Muscle of arm (tissue), 14 donors: ENCODE measurements at places on chromosomes 5 and 9.

DNA sequence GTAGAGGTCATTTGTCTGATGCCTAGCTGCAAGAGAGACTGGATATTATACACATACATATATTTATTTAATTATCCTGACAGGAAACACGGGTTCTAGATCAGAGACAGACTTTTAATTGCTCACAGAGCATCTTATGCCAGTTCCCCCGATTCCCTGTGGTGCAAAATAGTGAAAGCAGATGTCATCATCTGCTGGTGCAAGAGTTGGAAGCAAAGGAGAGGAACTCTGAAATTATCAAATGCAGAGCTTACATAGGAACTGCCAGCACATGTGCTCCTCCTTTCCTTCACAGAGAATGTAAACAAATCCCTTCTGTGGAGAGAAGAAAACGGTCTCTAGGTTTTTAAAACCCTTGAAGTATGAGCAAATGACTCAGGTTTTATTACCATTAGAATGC is 69.3 kb downstream of the DTWD2 start:
- DNase-seq: no peak

DNA sequence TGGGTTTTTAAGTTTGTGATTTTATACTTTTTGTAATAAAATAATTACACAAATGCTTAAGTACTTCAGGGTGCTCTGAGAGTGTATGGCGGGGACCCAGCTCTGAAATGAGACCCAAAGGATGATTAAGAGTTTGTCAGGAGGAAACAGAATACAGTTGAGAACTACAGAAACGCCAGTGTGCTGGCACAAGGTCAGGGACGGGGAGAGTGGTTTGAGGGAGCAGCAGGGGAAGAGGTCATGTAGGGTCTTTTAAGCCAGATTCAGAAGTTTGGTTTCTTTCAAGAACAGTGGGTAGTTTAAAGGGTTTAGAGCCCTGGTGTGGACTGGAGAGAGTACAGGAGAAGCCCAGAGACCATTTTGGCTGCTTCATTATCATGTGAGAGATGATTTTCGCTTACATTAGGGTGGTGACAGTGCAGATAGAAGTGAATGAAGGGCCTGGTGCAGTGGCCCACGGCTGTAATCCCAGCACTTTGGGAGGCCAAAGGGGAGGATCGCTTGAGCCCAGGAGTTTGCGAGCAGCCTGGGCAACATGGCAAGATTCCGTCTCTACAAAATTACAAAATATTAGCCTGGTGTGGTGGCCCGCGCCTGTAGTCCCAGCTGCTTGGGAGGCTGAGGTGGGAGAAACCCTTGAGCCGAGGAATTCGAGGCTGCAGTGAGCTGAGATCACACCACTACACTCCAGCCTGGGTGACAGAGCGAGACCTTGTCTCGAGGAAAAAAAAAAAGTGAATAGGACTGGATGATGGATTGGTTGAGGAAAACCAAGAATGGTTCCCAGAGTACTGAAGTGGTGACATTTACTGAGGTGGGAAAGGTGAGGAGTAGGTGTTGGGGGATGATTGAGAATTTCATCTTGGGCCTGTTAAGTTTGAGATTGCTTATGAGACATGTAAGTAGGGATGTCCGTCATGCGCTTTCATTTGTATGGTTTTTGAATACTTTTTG is 1.4 kb upstream of the ETF1 start:
- peak; percentile 26 for DNase-seq

- no peak for DNase-seq
Observed at GRCh38 chr9:37425298-37425752, 2.8 kb downstream of the GRHPR start.

DNA sequence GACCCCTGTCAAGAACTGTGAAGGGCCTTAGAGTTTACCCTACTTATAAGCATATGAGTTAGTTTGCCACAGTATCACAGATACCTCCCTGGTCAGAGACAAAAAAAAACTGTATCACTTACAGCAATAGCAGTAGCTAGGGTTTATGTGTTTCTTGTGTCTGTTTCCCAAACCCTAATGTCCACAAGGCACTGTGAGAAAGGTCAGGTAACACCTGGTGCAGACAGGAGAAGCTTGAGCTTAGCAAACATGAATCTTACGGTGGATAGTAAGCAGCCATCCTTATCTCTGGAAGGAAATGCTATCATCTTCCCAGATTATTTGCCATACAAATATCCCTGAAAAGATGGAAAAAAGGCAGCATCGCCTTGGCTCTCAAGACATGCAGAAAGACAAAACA is 208.5 kb upstream of the KCNN2 start:
- no peak for DNase-seq

- DNase-seq: peak; percentile 15
Observed at GRCh38 chr5:64437496-64437895, 68.3 kb upstream of the RGS7BP start.

GRCh38 chr9:116297346-116297745 is 143.8 kb downstream of the PAPPA start:
- no peak for DNase-seq

DNA sequence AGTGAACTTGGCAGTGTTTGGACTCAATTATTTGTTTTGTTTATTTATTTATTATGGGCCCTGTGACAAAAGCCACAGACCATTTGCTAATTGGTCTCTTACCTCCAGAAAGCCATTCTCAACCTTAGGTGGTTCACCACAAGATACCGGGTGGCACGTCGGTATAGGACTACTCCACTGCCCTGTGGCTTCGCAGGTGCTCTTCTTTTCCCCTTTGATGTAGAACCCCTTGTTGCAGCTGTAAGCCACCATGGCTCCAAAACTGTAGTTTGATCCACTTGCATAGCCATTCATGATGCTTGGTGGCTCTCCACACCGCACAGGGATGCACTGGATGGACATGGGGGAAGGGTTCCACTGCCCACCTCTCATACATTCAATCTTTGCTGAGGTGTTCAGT is 73.3 kb upstream of the TXNDC8 start:
- DNase-seq: no peak

DNA sequence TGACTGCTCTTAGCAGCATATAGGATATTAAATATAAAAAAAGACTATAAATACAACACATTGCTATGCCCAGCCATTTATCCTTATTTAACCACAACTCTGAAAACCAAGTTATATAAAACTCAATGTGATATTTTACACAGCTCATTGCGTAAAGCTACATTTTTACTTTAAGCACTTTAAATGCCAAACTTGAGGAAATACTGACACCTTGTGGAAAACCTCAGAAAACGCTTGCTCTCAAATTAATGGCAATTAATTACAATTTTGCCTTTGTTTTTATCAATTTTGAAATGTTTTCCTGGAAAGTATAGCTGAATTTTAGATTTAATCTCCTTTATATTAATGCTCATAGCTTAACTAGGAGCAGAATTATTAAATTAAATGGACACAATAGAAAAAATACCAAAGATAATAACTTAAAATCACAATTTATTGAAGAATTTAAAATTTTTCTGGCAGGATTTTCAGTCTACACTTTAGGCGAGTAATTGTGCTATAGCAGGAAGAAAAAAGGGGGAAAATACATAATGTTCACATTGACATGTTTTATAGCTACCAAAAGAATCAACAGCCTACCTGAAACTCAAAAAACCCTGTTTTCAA is 25.2 kb upstream of the PLAC8L1 start:
- DNase-seq: peak; percentile 18

DNA sequence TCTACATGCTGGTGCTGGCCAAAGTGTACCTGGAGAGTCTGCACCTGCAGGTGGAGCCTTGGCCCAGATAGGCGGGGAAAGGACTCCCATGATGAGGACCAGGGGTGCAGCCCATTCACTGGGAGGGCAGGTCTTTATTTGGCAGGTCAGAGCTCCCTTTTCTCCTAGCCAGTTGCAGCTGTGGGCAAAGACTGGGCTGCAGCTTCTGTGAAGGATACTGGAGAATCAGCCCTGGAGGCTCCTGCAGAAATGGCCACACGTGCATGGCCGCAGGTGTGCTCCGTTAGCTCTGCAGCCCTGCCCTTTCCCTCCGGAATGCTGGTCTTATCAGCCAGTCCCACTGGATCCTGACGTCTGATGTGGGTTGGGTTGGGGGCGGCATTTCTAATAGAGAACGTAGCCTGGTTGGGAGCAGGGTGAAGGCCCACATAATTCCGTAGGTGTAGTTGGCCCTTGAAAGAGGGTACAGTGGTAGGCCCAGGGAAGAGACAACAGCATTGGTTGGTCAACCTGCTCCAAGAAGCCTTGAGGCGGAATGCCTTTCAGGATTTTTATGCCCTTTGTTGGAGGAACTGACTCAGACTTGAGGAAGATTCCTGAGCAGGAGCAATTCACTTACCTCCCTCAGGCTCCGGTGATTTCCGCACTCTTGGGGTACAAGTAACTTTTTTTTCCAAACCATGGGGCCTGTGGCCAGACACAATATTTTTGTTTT is 22.0 kb upstream of the TIFAB start:
- no peak for DNase-seq

DNA sequence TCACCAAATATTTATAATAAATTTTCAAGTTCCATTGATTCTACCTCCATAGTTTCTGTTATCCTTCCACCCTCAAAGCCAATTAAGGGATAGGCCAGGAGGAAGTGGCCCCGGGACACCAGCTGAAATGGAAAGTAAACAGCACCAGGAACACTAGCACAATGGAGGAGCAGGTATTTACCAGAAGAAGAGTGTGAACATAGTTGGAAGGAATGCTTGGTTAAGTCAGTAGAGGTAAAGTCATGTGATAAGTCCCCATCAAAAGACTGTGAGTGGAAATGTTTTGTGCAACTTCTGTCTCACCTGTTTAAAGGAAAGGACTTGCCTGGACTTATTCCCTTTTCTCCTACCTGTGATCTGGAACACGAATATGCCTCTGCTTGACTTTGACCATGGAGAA is 146.7 kb upstream of the RAI14 start:
- DNase-seq: no peak

DNA sequence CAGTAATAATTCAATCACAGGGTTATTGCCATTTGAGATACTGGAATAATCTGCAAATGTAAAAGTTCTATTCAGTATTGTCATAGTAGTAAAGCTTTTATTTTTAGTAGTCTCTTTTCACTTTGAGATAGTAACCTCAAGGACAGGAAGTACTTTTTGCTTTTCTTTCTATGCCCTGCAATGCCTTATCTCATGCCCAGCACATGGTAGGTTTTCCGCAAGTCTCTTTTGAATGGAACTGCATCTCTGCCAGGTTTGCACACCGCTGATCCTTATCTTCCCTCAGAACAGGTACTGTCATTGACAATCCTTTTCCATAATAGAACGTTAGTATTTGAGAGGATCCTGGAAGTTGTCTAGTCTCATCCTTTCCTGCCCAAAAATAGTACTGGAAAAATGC is 91.8 kb upstream of the IFNK start:
- no peak for DNase-seq

- DNase-seq: peak; percentile 36
Observed at GRCh38 chr5:126274763-126275125, 148.5 kb upstream of the GRAMD2B start.

- no peak for DNase-seq
Observed at GRCh38 chr5:4199049-4199841, 603.6 kb downstream of the IRX1 start.

DNA sequence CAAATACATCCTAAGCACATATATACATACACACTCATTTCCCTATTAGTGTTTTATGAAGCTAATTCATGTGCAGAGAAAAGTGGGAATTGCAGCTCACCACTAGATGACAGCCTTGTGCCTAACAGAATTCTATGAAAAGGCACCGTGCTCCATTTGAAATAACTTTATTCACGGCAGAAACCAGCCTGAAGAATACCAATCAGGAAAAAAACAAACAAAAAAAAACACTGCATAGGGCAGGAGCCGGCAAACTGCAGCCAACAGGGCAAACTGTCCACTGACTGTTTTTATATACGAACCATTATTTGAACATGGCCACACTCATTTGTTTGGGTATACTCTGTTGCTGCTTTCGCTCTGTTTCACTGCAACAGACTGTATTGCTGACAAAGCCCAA is 33.6 kb downstream of the ERMP1 start:
- DNase-seq: peak; percentile 26

- peak; percentile 66 for DNase-seq
Observed at GRCh38 chr9:92607773-92608172, 62.2 kb downstream of the IPPK start.

GRCh38 chr5:174729075-174729680 is 4.8 kb downstream of the MSX2 start:
- no peak for DNase-seq

DNA sequence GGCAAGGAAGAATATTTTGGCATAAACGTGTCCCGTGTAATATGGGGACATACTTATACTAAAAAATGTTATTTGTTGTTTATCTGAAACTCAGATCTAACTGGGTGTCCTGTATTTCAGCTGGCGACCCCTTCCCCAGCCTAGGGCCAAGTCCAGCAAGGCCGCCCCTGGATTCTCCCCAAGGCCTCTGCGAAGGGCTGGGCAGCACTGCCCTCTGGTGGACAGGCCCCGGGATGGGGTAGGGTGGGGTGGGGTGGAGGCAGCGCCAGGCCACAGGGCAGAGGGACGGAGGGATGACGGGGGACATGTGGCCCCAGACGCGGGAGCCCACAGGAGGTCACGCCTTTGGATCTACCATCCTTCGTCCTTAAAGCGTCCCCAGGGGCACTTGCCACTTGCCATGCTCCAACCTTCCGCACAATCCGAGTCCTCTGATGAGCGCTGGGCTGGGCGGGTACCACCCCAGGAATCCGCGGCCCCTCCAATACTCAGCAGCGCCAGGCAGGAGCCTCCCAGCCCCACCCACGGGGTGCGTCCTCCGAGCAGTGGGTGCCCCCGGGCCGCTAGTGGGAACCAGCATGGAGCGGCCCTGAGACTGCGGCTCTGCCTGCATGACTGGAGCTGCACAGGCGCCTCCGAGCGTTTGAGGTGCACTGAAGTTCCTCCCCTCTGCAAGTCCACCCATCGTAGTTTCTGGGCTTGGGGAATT is 7.1 kb upstream of the AGPAT2 start:
- no peak for DNase-seq

DNA sequence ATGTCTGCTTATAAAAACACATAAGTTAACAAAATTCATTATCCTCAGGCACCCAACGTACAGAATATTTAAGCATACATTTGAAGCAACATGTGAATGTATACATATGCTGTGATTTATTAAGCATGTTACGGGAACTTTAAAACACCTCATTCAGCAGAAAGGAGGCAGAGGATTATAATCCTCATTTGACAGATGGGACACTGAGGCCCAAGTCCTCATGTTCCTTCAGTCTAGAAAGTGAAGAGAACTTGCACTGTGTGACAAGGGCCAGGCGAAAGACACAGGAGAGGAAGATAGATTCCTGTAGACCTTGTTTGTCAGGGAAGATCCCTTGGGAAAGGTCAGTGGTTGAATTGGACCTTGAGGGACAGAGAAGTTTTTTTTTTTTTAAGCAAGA is 7.6 kb upstream of the PSMD5 start:
- no peak for DNase-seq
